ENCODE measurements at places on chromosomes 12 and 14.

DNA sequence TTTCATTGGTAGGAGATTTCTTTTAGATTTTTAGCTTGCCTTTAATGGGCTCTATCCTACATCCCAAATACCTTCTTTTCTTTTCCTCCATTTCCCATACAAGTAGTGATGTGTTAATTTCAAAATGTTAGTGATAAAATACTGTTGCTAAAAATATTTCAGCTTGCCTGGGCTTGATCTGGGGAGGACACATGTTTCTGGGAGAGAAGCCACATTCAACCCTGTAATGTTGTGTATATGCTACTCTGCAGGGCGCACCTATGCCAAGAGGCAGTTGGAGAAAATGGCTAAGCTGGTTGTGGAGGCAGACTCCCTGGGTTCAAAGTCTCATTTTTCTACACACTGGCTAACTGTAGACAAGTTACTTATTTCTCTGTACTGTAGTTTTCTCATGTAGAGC, 26.3 kb downstream of the FLRT2 start:
- DNase-seq = no peak

- no peak for DNase-seq
Measured at GRCh38 chr12:13251521-13251920, 55.0 kb downstream of the EMP1 start.

- DNase-seq = peak; percentile 46
Measured at GRCh38 chr14:22976620-22977433, 5.5 kb downstream of the AJUBA start.

- peak; percentile 77 for DNase-seq
Measured at GRCh38 chr12:25960143-25960542, 1.7 kb downstream of the RASSF8 start.

DNA sequence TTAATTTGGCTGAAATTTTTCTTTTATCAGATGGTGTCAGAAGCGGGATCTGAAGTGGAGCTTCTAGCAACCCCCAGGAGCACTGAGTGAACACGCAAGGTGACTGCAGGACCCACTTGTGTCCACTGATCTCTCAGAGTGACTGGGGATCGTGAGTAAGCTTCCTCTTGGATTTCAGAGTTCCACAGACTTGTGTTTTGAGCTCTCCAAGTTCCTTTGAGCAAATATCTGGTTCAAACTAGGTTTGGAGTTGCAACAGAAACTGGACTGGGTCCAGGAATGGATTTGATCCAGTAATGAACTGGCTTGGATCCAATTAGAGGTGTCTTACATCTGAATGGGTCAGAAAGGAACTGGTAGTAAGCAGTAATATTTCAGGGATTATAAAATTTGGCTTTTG, 24.7 kb upstream of the B4GALNT1 start:
- DNase-seq = peak; percentile 21

DNA sequence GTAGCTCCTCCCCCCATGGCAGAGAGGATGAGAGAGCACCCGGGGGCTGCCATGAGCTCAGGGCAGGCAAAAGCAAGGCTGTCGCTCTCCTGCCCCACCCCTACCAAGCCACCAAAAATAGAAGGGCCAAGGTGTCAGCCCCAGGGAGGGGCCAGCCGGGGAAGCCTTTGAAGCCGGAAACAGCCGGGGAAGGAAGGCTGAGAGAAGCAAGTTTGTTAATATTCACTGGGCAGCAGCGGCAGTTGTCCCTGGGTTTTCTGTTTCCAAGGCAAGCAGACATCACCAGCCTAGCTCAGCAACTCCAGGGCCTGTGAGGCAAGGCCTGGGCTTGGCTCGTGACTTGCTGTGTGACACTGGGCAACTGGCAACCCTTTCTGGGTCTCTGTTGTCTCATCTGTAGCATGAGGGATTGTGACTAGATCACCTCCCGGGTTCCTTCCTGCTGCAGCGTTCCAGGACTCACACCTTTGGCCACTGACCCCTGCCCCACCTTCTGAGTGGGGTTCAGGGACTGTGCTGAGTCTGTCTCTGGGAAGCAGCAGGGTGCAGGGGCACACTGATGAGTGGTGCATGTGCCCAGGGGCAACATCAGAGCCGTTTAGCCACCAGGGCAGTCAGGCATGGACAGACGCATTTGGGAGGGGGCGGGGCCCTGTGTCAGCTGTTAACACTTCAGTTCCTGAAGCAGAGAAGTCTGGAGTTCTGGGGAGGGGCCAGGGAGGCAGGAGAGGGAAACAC, 24.3 kb downstream of the SYNDIG1L start:
- DNase-seq = peak; percentile 22

- no peak for DNase-seq
Measured at GRCh38 chr14:21617614-21618013, 17.1 kb downstream of the OR10G2 start.

DNA sequence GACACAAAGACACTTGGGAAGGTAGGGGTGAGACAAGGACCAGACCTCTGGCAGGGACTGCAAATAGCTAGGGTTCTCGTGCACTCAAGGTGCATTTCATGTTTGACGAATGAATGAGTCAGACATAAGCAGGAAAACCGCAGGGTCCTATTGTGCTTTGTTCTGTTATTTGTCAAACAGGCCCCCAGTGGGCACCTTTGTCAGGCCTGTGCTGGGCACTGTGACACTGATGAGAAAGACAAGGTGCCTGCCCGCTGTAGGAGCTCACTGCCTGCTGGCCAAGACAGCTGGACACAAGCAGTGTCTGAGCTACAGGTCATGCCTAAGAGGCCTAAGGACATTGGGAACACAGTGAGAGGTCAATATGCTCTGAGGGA, 2.3 kb downstream of the OTUB2 start:
- DNase-seq = peak; percentile 73

- no peak for DNase-seq
Measured at GRCh38 chr14:100104523-100105300, 39.5 kb downstream of the EVL start.

GRCh38 chr12:28793581-28794151, 355.4 kb upstream of the FAR2 start:
- DNase-seq = no peak

DNA sequence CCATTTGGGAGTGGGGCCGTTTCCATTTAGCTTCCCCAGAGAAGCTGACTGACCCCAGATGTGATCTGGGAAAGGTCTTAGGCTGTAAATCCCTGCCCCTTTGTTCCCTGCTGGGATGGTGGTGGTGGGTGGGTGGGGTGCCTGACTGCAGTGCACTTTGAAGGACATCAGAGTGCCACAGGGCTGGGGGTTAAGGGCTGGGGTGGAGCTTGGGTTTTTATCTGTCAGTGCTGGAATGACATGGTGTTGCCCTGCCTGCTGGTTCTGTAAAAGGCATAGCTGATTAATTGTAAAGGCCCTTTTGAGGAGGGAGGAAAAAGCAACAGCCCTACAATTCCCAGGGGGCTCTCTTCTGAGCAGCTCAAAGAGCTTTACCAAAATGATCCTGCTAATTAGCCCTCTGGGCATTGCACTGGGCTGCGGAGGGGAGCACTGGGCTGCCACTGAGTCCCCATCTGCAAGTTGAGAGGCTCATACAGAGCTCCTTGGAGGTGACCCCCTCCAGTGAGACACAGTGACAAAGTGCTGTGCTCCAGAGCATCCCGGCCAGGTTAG, 21.1 kb downstream of the PLEKHG3 start:
- no peak for DNase-seq

- no peak for DNase-seq
Measured at GRCh38 chr14:94424371-94424770, 28.2 kb downstream of the SERPINA11 start.

DNA sequence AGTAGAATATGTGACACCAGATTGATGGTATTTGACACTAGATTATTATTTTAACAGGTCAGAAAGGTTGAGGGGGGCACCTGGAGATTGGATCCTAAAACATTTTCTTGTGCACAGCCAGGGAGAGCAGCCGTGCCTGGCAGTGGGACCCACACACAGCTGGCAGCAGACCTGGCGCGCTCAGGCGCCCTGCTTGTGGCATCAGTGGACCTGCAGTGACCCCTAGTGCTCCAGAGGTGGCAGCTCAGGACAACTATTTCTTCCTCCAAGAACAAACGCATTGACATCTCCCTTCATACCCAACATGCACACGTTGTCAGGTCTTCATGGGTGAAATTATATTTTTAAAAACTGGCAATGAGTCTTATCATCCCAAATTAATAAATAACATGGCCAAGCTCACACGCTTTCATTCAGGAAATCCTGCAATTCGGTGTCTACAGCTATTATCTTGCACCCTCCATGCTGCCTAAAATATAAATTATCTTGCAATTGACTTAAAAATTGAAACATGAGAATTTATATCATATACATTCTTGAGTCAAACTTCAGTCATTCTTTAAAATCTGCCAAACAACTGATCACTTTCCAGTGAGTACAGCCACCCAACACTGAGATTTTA, 7.7 kb upstream of the TMEM132D start:
- peak; percentile 86 for DNase-seq

DNA sequence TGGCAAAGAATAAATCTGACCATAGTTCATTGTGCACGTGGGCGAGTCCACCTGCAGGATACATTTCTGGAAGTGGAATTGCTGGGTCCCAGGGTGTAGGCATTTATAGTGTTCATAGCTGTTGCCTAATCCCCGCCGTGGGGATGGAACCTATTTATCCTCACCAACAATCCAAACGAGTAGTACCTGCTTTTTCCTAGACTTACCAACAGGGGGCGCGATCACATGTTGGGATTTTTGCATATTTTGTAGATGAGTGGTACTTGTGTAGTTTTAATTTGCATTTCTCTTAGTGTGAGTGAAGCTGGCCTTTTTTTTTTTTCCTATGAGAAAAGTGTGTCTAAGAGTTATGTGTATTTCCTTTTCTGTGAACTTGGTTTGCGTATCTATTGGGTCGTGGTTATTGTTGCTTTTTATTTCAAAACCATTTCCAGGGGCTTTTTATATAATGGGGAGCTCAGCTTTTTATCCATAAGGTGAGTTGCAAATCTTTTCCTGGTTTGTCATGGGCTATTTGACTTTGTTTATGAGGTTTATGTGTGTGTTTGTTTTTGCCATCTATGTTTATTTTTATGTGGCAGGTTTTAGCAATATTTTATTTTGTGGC, 67.2 kb downstream of the CCDC92 start:
- DNase-seq = peak; percentile 63

DNA sequence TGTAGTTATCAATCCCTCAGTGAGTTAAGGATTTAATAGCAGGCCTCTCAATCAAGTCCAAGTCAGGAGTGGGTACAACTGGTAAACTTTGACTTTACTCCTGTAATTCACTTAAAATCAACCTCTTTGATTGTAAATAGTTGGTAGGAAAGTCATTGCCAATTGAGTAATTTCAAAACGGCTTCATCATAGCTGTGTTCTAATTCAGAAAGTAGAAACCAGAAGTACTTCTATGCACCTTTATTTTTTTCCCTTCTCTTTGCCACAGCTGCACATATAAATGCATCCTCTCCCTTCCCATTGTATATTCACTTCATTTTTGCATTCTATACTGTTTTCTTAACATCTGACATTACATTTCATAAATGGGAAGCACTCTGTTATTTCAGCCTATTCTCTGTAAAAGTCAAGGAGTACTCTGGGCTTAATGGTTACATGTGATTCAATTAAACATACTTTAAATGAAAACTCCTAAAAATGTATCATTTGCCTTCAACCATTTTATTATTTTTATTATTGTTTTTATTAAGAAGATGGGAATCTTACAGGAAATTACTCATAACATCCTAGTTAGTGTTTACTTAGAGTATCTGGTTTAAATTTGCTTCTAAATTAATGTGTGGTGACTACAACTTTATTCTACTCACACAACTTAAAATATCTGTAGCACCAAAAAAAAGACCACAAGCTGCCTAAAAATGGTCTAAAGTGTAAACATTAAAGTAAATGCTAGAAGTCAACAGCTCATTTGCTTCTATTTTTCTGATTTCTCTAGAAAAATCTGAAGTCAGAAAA, 171.2 kb downstream of the CEP128 start:
- no peak for DNase-seq

- no peak for DNase-seq
Measured at GRCh38 chr14:99066378-99066777, 205.6 kb downstream of the BCL11B start.

DNA sequence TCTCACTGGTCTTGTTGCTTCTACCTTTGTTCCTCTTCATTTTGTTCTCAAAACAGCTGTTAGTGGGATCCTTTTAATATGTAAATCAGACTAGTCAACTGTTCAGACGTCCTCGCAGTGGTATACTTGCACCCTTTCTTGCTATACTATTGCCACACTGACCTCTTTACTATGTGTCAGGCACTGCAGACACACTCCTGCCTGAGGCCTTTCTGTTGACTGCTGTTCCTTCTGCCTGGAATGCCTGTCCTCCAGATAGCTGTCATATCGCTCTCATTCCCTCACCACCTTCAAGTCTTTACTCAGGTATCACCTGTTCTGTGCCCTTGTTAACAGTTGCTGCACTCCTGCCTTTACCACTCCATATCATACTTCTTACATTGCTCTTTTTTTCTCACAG, 90.0 kb upstream of the TMEM263 start:
- DNase-seq = no peak

- DNase-seq = peak; percentile 57
Measured at GRCh38 chr14:24398653-24399446, at the start of gene NYNRIN. NYNRIN (plus strand) TSS chr14:24399003; CDS start chr14:24399247, 244 bp downstream.

DNA sequence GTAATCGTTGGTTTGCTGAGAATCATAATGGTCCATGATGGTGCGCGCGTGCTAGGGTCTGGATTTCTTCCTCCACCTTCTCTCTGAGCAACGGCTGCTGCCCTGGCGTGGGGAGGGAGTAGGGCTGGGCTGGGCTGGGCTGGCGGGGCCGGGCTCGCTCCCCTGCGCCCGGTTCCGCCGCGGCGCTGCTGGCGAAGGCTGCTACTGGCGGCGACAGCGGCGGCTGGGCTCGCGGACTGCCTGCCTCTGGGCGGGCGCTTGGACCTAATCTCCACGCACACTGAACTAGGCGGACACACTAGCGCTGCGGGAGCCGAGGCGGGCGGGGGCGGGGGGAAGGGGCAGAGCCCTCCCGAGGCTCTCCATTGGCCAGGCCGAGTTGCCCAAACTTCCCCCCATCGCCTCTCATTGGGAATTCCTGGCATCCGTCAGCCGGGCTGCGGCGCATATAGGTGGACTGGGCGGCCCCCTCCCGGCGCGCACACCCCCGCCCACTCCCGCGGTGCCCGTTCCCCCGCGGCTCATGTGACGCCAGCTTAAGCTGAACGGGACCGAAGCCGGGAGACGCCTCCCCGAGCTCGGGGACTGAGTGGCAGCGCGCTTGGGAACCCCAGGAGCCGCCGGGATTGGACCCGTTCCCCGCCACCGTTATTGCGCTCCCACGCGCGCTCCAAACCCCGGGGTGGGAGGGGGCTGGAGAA, at the start of gene ACTN1:
TSS of gene ACTN1 (minus strand) at position 282 of the 701 bp plus-strand sequence. CDS start at position 36, 246 bp downstream.
- peak; percentile 92 for DNase-seq

DNA sequence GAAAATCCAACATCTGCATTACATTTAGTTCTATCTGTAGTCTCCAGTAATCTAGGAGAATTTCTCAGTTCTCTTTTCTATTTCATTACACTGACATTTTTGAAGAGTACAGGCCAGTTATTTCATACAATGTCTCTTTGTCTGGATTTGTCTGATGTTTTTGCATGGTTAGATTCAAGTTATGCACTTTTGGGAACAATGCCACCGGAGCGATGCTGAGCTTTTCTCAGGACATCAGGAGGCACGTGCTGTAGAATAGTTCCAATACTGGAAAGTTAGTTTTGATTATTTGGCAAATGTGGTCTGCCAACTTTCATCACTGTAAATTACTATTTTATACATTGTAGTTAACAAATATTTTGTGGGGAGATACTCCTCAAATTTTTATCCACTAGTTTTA, 43.1 kb downstream of the ALDH1L2 start:
- no peak for DNase-seq

Measured in DMS53 (cell line).